Activated naive CD4-positive, alpha-beta T cell treated with anti-CD3 and anti-CD28 coated beads, Interleukin-2, amount 50 U/mL, for 72 hours (primary cell): ENCODE measurements at places on chromosomes 2 and 18.

- DNase-seq, result no peak
Observed at GRCh38 chr2:33265584-33266338, 210.7 kb upstream of the RASGRP3 start.

- DNase-seq, result no peak
Observed at GRCh38 chr18:72922895-72923294, 55.1 kb upstream of the NETO1 start.

- DNase-seq, result no peak
Observed at GRCh38 chr18:2881088-2881839, 34.5 kb downstream of the EMILIN2 start.

DNA sequence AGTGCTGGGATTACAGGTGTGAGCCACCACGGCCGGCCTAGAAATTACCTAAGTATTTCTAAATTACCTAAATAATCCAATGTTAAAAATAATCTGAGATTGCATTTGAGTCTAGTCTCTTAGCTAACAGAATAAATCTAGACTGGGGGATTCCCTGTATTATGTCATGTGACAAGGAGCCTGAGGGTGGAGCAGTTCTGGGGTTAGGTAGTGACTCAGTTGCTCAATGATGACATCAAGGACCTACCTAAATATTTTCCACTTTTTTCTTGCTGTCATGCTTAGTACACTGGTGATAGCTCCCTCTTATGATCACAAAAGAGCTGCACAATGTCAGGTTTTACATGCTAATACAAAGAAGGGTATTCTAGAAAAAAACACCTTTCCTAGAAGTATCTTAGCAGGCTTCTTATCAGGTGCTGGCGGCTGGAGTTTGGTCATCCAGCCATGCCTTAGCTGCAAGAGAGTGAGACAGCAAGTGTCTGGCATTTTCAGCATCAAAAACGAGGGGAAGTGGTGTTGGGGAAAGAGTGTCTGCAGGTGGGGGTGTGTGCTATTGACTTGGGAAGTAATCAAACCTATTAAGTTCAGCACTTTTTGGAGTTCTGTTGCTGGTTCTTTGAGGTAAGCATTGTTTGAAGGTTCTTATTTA, 17.5 kb upstream of the CEP192 start:
- DNase-seq, result no peak

DNA sequence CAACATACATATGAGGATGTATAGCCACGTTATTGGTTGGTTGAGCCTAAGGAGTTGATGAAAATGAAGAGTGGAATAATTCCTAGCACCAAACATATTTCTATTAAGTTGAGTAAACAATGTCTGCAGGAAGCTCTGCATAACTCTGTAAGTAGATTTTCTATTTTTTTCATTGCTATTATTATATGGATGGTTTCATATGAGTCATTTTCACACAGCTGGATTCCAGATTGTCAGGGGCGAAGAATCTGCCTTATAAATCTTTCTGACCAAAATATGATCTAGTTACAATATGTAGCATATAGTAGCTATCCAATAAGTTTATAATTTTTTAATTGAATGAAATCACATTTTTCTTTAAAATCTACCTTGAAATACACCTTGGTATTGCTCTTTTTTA, 468.0 kb upstream of the PKDCC start:
- no peak for DNase-seq

GRCh38 chr2:179588486-179589145, 272.8 kb downstream of the ZNF385B start:
- no peak for DNase-seq

DNA sequence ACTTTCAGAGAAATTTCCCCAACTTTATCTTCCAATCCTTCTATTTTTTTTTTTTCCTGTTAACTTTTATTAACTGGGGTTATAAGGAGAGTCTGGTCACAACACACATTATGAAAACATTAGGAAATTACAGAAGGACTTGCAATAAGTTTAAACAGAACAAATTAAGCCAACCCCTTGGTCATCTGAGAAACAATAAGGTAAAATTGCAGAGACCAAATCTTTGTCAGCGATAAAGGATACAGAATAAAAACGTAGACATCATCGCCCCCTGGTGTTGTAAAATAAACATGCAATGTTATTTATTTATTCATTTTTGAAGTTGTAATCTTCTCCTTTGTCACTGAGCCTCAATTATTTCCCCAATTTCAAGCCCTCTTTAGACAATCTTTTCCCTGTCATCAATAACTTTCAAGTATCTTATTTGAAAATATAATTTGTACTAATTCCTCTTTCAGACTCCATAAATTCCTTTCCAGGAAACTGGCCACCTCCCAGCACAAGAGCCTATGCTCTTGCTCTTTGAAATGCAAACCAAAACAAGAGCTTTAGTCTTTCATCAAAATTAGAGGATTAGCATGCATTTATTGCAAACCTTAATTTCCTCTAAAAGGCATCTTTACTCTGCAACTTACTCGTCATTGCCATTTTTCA, 19.5 kb downstream of the G6PC2 start:
- no peak for DNase-seq

GRCh38 chr2:41886757-41887156, 161.1 kb upstream of the PKDCC start:
- no peak for DNase-seq

- DNase-seq, result no peak
Observed at GRCh38 chr2:25339211-25339674, 2.5 kb downstream of the DNMT3A start.

DNA sequence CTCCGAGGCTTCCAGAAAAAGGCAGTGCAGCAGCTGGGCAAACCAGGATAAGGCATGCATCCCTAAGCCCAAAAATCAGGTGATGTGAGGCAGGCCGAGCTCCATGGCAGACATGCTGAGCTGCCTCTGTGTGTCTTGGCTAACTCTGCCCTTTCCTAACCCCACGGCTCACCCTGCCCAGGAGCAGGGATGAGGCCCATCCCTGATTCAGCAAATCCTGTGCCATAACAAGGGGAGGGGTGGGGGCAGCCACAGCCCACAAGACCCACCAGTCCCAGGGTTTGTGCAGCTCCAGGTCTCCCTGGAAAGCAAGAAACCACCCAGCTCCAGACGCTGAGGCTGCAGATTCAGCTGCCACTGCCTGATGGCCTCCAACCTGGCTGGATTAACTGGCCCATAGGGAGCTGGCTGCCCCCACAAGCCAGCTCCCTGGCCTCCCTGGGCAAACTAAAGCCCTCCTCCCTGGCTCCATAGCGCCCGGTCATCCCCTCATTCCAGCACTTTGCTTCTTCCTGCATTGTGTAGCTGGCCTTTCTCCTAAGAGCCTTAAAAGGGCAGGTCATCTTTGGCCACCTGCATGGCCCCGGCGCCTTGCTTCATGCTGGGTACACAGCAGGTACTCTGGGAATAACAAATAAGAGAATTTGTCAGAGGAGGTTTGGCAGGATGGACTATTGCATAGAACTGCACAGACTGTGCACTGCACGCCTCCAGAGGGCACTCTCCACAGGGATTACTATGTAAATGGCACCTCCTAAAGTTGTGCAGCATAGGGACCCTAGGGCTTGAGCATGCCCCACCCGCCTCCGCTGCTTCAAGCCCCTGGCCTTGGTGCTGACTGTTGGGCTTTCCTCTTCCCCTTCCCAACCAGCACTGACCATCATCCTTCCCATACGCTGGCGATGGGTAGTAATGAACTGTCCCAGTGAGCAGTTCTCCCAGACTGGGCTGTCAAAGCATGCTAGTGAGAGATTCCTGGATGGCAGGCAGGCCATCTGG, 10.7 kb downstream of the STEAP3 start:
- DNase-seq, result no peak

- DNase-seq, result no peak
Observed at GRCh38 chr18:33673689-33674088, 95.7 kb downstream of the ASXL3 start.

GRCh38 chr2:13266166-13266565, 549.4 kb downstream of the TRIB2 start:
- no peak for DNase-seq

DNA sequence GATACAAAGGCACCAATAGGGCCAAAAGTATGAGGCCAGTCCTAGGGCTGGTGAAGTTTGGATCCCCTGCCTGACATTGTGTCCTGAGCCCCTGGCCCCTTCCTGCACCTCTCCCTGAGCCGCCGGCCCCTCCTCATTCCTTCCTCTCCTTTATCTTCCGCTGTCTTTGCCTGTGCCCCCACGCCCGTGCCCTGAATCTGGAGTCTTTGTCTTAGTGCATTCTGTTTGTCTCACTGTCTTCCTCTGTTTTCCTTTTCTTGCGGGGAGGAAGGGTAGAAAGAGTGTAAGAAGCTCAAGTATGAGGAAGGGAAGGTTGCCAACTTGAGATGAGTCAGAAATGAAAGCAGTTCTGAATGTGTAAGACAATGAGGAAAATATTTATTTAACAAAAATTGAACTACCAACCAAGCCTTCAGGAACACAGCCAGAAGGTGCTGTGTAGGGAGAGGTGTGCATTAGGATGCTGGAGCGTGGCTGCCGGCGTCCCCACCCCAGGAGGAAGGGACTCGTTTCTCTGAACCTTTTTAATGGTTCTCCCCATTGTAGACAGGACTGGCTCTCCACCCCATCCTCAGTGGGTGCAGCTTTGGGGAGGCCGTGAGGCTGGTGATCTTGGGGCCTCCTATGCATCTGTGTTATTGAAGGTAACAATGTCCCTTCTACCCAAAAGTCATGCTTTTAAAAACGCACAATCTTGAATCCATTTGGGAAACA, 133.1 kb downstream of the NEDD4L start:
- no peak for DNase-seq

DNA sequence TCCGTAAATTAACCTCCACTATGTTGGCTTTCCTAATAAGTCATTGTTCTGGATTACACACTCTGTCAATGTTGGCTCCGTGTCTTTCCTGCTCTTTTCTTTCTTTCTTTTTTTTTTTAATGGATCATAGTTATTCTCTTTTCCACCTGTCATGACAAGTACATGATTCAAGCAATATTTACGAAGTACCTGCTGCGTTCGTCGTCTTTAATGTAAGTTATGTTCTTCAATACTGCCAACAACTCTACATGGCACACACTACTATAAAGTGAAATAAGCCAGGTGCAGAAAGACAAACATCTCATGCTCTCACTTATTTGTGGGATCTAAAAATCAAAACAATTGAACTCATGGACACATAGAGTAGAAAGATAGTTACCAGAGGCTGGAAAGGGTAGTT, 239.1 kb downstream of the SCG2 start:
- no peak for DNase-seq

DNA sequence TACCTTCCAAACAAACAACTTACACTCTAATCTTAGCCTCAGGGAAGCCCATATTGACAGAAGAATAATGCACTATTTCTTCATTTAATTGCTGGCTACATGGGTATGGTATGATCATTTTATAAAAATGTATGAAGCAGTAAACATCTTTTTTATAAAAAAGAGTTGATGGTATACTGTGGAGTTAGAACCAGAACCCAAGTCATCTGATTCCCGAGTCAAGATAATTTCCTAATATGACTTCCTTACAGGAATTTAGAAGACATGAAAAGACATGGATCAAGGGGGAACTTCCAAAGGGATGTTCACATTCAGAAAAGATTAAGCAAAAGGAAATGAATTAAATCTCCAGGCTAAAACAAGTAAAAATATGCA, 171.8 kb downstream of the NBAS start:
- no peak for DNase-seq

DNA sequence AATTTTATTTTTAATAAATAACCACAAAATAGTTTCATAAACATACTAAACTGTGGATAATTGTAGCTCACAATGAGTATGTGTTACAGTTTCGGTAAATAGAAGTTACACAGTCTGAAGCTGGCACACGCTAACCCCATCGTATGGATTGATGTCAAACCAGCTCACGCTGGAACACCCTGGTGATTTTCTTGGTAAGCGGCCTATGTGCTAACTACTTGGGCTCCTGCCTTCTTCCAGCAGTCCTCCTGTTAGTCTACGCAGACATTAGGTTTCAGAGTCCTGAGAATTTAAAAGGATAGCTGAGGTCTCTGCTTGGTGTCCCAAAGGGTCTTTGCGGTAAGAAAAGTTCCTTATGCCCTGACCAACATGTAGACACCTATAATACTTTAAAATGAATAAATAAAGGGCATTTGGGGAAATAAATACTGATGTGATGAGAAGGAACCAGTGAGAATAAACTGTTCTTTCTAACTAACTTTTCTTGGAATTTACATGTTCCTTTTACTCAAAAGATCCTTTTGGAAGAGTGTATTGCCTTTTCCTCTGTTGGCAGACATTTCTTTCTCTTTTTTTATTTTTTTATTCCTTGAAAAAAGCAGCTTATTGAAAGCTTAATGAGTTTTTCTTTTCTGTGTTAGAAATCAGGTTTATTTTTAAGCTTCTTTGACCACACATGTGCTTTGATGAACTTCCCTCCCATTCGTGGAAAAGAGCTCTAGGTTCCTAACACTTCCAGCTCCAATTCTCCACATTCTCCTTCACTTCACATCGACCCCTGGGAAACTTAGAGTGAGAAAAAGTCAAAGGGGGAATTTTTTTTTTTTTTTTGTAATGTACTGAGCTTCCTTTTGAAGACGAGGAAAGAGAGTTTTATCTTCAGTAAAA, 322.2 kb downstream of the IRS1 start:
- DNase-seq, result no peak

DNA sequence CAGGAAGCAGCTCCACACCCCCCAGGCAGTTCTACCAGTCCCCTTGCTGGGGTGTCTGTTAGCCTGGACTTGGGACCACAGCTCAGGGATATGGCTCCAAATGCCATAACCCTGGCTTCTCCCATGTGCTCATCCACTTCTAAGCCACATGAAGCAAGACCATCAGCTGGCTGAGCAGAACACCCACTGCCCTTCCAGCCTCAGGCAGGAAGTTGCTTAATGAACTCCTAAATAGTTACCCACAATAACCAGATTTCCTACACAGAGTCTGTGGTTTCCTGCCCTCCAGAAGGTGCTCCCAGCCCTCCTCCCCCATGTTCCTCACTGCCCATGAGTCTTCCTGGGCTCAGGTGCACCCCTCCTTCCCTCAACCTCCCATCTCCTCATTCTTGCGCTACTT, 98.3 kb upstream of the EPC2 start:
- no peak for DNase-seq

- no peak for DNase-seq
Observed at GRCh38 chr2:21194147-21194546, 70.4 kb downstream of the TDRD15 start.

- DNase-seq, result no peak
Observed at GRCh38 chr2:101622210-101623030, 75.1 kb upstream of the MAP4K4 start.

- DNase-seq, result no peak
Observed at GRCh38 chr2:17476830-17477229, 41.4 kb downstream of the RAD51AP2 start.

DNA sequence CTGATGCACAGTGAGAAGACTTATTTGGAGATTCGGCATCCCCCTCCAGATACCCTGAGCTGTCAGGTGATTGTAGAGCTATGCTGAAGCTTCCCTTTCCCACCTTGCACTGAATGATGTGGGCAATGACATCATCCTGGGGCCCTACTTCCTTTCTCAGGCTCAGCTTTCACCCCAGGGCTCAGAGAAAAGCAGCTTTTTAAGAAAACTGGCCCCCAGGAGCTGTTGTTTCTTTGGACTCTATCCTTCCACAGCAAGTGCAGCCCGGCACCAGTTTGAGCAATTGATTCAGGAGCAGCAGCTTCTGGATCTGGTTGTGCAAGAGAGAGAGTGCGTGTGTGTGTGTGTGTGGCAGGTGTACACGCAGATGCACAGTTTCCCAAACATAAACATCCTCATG, 251.3 kb downstream of the ANAPC1 start:
- no peak for DNase-seq

GRCh38 chr2:64985447-64985846, 3.8 kb upstream of the SLC1A4 start:
- DNase-seq, result no peak
